ENCODE measurements at places on chromosomes 4 and X.

DNA sequence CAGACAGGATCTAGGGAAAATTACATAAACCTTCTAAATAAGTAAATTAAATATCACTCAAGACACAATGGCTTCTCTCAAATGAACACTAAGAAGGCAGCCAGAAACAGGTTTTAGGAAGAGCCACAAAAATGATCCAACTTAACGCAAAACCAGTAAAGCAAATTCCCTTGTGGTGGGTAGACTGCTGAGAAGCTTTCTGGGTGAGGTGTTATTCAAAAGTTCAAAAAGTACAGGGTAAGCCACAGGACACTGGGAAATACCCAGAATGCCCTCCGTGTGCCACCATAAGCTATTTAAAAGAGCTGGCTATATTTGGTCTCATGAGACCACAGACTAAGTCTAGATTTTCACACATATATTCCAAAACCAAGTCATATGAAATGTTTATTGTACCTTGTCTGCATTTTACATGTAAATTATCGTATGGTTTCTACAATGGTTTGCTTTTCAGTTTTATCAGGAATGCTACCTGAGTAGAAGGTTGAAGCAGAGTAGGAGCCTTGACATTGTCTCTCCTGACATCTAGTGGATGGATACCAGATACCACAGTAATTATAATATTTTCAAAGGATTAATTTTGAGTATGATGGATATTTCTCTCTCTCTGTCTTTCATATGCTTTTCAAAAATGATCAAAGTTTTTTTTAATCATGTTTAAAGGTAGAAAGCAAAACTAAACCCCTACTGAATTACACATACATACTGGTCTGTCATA lies 109.3 kb upstream of the KLHL13 start:
- DNase-seq: no peak

DNA sequence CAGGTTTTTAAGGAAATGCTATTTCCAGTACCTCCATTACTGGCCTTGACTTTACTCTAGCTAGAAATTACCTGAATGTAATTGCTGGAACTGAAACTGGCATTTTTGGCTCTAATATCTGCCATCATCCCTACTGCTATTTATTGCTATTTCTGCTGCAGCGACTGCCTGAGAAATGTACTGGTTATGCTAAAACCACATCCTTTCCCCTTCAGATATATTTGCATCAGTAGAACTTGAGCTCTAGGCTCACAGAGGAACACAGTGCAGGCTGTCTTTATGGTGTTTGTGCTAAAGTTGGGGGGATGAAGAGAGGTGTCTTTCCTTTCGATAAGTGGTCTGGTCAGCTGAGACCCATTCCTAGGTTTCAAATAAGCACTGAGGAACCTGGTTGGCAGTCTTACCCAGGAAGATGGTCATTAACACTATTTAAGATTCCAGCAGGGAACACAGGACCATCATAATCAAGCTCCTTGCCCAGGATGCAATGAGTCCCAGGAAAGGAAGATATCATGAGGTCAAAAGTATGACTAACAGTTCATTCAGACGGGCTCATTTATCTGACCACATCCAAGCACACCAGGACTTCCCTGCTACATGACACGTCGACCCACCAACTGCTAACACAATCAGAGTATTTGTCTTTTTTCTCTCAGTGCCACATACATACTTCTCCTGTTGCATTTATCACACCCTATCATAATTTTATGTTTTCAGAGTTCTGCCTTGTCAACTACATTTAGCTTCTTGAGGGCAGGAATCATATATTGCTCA lies 137.4 kb downstream of the GABRA3 start:
- no peak for DNase-seq

GRCh38 chrX:11386812-11387211 lies 93.6 kb downstream of the AMELX start:
- DNase-seq: no peak

- DNase-seq: no peak
Measured at GRCh38 chr4:36273276-36273675, 8.1 kb upstream of the DTHD1 start.

DNA sequence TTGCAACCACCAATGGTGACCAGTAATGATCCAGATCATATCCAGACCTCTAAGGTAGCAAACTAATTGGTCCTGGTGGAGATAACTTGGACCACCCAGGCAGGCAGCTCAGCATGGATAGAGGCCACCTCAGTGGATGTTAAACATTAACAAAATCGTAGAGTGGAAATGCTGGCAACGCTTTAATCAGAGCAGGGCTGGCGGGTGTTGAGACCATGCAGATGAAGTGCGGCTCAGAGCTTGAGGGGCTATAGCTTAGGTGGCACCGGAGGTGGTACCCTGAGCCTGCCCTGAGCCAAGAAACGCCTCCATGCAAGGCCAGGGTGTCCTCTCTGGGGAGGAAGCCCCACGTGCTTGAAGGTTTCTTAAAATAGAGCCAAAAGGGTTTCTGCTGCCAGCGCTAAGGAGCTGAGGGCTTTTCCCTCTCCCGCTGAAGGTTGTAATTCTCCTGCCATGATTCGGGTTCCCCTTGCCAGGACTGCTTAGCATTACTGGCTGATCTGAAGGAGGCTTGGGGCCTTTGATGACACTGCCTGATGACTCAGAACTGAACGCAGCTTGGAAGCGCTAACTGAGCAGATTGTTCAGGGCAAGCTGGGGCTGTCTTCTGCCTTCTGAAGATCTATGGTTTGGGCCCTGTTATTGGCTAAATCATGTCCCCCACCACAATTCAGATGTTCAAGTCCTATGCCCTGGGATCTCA lies 177.8 kb upstream of the ATP6AP2 start:
- DNase-seq: no peak

DNA sequence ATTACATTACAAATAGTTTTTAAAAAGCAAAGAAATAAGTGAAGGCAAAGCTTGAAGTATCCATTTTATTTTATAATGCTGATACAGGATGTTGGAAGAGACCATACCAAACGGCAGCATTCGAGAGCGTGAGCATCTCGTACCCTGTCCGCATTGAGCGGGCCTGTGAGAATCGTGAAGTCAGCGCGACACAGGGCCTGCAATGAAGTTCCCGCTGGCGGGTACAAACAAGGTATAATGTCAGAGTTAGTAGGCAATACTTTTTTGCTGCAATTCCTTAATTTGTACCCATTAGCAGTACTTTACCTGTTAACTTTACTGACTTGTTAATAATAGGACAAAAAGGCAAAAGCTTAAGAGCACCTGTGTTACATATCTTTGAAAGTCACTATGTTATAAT lies 19.0 kb downstream of the HNRNPD start:
- DNase-seq: no peak

- no peak for DNase-seq
Measured at GRCh38 chr4:115749404-115749803, 636.0 kb upstream of the NDST4 start.

GRCh38 chr4:13413729-13414437 lies 70.3 kb downstream of the RAB28 start:
- DNase-seq: no peak

DNA sequence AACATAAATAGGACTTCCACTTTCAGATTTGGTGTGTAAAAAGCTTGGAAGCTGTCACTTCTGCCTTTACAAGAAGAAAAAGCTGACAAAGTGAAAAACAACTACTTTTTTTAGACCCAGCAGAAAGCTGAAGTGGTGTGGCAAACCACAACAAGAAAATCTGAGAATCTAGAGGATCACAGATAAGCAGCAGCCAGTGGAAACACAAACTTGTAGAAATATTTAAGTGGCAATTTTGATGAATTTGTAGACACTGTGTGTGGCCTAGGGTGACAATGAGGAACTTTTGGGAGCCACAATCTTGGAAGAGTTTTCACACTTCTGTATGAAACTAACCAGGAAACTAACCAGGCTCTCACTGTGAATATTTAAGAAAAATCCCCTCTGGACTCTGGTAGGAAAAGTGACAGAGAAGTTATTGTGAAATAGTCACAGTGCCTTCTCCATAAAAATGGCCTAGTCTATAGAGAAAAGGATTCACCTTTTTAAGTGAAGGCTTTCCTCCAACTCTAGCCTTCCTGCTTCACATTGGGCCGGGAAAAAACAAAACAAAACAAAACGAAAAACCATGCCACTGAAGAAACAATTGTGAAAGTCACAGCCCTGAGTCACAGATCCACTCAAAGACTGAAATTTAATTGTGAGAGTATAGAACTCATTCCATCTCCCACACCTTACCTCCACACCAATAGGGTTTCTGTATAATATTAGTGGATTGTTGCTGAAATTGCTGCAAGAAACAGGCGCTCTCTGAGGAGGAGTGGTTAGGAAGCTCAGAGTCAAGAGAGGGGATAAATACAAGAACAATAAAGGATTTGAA lies 26.7 kb upstream of the GUCY1A1 start:
- no peak for DNase-seq

GRCh38 chr4:154642373-154643009 lies 30.0 kb upstream of the FGG start:
- DNase-seq: no peak

DNA sequence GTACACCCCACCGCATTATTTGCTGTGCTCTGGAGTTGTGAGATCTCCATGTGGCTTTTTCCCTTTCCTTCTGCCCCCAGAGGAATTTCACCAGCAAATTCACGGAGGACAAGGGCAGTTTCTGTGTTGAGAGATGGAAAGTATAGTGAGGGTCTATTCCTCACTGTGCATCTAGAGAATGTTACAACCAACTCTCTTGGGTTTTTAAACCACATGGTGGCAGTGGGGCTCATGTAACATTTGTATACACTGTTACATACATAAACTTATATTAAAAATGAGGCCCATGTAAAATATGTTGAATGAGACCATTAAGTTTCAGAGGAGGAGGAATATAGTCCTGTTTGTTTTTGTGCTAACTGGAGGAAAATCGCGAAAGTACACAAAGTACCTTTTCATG lies 909 bp upstream of the PRKG2 start:
- DNase-seq: no peak

GRCh38 chrX:69000877-69001276 lies 164.4 kb downstream of the PJA1 start:
- DNase-seq: no peak

DNA sequence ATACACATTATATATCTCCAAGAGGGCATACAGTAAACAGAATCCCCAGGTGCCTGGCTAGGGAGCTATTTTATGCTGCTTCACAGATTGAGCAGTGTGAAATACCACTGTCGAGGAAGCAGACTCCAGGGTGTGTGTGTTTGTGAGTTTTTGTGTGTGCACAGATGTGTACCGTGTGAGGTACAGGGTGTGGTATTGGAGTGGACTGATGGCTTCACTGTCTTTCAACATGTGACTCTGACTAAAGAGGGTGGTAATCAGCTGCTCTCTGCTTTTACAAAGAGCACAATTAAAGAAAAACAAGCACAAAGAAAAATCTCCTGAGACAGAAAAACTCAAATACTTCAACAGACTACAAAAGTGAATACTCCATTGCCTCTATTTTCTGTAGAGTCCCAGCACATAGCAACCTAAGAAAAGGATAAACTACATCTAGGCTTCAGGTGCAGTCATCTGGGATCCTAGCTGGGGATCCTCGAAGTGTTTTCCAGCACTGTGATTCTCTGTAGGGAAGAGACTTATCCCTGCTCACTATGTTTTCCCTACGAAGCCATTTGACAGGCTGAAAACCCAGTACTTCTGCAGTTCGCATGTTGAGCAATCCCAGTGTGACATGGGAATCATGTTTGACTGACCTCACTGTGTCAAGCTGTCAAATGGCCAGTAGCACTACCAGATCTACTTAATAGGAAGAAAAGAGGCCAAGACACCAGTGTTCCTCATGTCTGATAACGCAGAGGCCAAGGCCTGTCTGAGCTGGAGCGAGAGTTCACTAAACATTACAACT lies 100.3 kb downstream of the CDS1 start:
- DNase-seq: no peak

- DNase-seq: no peak
Measured at GRCh38 chrX:17613979-17614588, 123.2 kb upstream of the SCML1 start.

DNA sequence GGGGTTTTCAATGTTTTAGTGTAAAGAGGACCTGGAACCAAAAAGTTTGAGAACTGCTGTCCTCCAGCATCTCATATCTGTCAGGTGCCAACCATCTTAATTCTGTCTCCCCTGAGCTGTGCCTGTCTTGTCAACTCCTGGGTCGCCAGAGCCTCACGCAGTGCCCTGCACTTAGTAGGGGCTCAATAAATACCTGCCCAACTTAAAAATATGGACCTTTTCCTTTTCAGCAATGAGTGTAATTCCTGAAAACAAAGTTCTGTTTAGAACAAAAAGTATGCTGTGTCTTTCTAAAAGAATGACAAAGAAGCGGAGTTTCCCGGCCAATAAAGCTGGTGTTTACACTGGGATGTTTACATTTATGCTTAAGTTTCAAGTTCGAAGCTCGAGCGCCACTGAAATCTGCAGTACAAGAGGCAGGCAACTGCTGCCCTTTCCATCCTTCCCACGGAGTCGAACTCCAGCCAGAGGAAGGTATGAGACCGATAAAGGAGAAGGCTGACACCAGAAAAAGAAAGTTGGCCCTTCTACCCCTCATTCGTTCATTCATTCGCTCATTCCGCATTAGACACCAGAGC lies 1.1 kb upstream of the HTATSF1 start:
- no peak for DNase-seq

DNA sequence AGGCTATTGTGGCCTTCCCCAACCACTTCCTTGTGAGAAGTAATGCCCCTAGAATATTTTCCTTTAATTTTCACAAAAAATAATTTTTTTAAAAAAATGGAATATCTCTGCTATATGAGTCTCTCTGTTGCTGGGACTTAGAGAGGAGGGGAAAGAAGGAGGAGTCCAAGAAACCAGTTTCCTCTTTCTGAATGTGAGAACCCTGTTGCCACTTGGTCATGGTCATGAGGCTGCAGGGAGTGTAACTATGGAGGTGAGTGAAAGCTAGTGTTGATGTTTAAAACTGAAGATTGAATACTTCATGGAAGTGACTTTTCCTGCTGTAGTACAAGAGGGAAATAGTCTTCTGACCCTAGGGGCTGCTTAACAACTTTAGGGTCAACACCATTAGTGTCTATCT lies 20.4 kb downstream of the KIAA1210 start:
- no peak for DNase-seq
